ENCODE measurements at places on chromosomes 7 and 10.

- no peak for DNase-seq
These were observed 50.5 kb downstream of the PRF1 start for GRCh38 chr10:70551971-70552422.

DNA sequence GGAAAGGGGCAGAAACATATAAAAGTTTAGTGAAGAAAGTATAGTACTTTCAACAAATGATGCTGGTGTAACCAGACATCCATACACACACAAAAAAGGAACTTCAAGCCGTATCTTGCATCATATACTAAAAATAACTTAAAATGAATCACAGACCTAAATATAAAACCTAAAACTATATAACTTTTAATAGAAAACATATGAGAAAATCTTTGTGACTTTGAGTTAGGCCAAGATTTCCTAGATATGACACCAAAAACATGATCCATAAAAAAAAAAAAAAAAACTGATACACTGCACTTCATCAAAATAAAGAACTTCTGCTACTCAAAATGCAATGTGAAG, 40.9 kb downstream of the NUDCD3 start:
- no peak for DNase-seq

DNA sequence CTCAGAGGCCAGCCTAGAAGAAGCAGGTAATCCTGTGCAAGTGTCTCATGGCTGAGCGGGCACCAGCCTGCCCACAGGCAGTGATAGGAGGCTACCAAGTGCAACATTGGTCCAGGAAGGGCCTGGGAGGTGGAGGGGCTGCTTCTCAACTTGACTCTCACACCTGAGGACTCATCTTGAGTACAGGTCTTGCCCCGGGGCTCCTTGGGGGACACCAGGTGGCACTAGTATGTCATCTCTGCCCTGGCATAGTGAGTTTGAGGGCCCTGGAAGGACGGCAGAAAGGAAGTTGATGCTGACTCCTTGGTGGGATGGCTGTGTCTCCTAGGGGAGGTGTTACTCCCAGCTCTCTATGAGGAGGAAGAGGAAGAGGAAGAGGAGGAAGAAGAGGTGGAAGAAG, 2.3 kb downstream of the CCDC136 start:
- no peak for DNase-seq

- DNase-seq = no peak
These were observed 30.9 kb downstream of the ANKRD16 start for GRCh38 chr10:5858811-5859210.

Data from iPS DF 6.9 (cell line).